ENCODE measurements at places on chromosomes 1 and 21.

DNA sequence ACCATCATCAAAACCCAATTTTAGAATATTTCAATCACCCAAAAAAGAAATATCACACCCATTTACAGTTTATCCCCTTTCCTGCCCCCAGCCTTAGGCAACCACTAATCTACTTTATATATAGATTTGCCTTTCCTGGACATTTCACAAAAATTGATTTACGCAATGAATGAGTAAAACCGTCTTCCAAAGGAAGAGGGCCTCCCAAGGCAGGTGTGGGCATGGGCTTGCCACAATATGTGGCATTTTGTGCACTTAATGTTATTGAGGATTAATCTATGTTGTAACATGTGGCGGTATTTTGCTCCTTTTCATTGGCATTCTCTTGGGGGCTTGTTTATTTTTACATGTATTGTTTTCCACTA lies 11.8 kb upstream of the BMP8B start:
- no peak for DNase-seq

- DNase-seq = no peak
Measured at GRCh38 chr1:181159451-181160140, 71.1 kb downstream of the IER5 start.

GRCh38 chr1:38789498-38790169 lies 69.9 kb downstream of the RRAGC start:
- DNase-seq = peak; percentile 45

DNA sequence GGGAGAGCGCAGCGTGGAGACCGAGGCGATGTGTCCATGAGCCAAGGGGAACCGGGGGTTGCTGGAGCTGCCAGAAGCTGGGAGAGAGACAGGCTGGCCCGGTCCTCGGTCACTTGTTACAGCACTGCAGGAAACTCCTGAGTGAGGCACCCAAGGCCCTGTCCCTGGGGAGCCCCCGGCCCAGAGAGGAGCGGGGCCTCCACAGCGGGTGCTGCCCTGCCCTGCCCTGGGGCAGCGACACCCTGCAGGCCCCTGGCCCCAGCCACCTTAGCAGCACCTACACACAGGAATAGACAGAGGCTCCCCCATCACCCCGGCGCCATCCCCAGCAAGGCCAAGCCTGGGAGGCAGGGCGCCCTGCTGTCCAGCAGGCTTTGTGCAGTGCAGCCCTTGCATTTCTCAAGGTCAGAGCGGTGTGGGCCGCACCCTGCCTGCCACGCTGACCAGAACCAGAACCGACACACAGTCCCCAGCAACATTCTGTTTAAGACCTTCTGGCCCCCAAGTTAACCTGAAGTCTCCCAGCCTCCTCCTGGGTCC lies 6.6 kb upstream of the MEGF6 start:
- no peak for DNase-seq

GRCh38 chr1:117657949-117658660 lies 52.3 kb downstream of the TENT5C start:
- DNase-seq = no peak

- peak; percentile 74 for DNase-seq
Measured at GRCh38 chr1:40078512-40079333, 18.3 kb downstream of the PPT1 start.

DNA sequence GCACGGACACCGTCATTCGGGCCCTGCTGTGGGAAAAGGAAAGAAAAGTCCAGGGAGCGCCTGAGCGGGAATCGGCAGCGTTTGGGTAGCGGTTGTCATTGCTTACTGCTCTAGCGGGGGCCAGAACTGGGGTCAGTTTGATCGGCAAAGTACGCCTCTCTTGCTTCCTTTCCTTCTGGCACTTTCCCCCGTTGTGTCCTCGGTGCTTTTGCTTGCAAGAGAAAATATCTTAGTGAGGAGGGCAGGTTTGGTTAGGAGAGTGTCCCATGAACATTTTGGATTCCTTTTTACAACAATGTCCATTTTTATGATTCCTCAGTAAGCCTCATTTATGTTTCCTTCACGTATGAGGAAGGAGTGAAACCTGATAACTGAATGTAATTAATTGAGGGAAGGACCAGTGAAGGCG lies 670 bp downstream of the ST3GAL3 start:
- no peak for DNase-seq

GRCh38 chr21:39118604-39119215 lies 64.5 kb downstream of the PSMG1 start:
- no peak for DNase-seq

DNA sequence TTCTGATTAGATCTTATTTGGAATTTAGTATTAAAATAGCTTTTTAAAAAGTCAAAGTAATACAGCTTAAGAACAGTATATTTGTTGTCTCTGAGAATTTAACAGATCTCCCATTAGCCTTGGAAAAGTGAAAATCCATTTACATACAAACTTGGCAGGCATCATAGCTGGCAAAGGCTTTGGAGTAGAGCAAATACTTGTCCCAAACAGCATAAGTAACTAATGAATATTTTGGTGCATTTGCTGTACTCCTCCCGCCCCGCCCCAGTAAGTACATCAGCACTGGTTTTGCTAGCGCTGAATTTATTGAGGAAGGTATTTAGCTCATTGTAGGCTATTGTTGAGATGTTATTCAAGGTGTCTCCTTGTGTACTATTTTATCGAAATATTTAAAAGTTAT lies 417.7 kb upstream of the KAZN start:
- DNase-seq = no peak

DNA sequence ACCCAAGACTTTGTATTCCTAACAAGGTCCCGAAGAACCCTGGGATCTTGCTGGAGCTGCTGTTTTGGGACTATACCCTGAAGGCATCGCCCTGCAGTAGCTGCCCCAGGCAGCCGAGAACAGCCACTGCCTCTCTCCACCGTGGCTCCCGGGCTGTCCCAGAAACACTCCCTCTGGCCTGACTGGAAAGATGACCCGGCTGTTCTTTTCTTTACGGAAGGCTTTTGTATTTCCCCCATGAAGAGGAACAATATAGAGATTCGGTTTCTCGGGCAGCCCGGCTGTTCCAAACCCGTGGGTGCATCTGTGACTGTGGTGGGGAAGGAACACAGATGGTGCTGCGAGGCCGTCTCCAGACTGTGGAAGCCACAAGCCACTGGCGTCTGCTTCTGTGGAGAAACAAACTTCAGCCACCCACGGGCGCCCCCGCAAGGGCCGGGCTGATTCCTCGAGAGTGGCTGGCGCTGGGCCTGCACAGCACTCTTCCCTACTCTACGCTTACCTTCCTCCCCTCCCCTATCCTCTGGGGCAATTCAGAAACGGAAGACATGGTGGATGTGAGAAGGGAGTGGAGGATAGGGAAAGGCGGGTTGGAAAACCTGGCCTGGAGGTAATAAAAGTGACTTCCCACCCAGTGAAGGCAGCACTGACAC lies 33.7 kb upstream of the VASH2 start:
- no peak for DNase-seq

- no peak for DNase-seq
Measured at GRCh38 chr21:46424039-46424591, 34.6 kb upstream of the DIP2A start.

DNA sequence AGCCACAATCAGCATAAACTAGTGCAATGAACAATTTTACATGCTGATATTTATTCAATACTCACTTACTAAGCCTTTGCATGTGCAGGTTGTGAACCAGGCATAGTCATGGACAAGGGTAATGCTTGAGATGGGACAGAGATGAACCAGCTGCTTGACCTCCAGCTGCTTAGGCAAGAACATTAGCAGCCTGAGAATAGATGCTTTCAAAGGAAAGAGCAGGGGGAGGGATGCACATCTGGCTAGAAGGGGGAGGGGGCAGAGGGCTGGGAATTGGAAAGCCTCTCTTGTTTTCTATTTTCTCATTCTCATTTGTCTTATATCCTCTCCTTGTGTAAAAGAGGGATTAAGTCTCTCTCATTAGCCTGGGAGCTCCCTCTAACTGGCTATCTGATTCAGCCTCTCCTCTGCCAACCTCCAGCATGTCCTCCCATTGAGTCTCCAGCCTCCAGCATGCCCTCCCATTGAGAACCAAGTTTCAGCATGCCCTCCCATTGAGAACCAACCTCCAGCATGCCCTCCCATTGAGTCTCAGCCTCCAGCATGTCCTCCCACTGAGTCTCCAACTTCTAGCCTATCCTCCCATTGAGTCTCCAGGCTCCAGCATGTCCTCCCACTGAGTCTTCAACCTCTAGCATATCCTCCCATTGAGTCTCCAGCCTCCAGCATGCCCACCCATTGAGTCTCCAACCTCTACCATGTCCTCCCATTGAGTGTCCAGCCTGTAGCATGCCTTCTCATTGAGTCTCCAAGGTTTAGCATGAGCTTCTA lies 38.4 kb upstream of the TRABD2B start:
- DNase-seq = no peak

- DNase-seq = peak; percentile 32
Measured at GRCh38 chr1:172662464-172663109, 3.7 kb downstream of the FASLG start.

- no peak for DNase-seq
Measured at GRCh38 chr1:167775178-167775577, 53.4 kb downstream of the MPZL1 start.

Measured in HEK293T (cell line).